Heart left ventricle (tissue), 16 donors: ENCODE measurements at places on chromosomes 5 and 9. TPM values are rescaled to one million over a fixed set of nuclear protein-coding genes. Genes with fewer than 3 reads are reported as not detected.

- DNase-seq: no peak
Observed at GRCh38 chr5:6705088-6705487, 8.1 kb upstream of the TENT4A start.

DNA sequence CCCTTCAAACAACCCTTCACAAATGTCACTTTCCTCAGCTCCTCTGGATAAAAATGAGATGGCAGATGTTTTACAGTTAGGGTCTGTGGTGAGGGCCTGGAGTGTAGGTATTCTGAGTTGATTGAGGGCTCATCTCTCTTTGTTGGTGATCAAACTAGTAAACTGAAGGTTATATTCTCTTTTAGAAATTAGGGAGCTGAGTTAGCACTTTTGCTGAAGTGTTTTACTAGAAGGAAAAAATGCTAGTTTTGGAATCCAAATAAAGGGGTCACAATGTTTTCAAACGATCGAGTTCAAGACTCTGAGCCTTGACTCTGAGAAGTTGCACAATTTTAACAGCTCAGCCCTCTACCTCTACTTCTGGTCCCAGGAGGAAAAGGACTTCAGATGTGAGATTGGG is 23.4 kb downstream of the RHOBTB3 start:
- DNase-seq: no peak

DNA sequence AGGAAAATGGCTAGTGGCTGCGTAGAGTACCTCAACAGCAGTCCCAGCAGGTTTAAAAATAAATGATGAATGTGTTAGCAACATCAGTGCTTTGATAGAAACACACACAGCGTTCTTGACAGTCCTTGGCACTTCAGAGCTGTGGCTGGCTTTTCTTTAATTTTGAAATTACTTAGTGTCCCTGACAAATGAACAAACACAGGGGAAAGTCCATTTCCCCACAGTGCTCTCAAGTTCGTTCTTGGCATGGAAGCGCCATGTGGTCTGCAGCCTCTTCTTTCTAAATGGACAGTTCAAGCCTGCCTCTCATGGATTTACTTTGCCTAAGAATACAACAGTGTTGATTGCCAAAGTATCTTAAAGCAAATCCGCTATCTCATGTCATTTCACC is 102.2 kb downstream of the ADAMTS12 start:
- DNase-seq: no peak

Gene FCN1
- 3.2 TPM for polyA plus RNA-seq

Gene SLC6A3
- polyA plus RNA-seq: not detected

Gene ITGA2
- 0.23 TPM for polyA plus RNA-seq

Gene ARHGEF28
- polyA plus RNA-seq: 0.51 TPM

DNA sequence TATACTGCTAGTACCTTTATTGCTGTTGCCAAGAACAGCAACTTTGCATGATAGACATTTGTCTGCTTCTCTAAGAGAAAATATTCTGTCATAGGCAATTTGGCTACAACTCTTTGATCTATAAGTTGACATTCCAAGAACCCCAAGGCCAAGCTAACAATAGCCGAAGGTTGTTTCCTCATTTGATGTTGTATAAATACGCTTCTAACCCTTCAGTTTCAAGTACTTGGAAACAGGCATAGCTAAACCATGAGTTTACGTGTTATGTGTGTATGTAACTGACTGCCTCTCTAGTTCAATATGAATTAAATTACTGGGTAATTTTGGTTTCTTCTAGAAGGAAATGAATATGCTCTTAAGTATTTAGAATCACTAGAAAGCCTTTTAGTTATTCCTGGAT is 1034.0 kb downstream of the TLE4 start:
- DNase-seq: no peak

Gene PALM2AKAP2
- polyA plus RNA-seq: 4.1 TPM

DNA sequence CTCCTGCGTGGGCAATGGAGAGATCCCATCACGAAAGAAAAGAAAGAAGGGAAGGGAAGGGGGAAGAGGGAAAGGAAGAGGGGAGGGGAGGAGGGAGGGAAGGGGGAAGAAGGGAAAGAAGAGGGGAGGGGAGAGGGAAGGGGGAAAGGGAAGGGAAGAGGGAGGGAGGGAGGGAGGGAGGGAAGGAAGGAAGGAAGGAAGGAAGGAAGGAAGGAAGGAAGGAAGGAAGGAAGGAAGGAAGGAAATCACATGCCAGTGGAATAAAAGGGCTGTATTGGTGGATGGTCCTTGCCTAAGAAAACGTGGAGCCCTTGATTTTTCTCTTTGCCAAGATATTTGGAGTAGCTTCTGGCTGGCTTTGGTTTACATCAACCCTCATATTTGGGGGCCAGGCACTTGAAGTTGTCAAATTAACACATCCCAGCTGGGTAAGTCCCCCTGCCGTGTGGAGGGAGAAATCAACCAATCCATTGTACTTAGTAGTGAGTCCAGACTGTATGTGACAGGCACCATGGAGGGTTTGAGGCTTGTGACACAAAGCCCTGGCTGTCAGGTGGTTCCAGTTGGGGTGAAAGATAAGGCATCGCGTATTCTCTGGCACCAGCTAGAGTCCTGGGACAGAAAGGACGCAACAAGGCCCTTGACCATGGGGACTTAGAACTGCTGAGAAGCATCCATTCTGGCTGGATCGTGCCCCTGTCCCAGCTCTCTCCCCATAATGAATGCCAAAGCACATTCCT is 23.7 kb downstream of the IDNK start:
- DNase-seq: no peak

Gene LAMC3
- polyA plus RNA-seq: 0.27 TPM

Gene UNC5A
- not detected for polyA plus RNA-seq

Gene SLC35D2
- 8.2 TPM for polyA plus RNA-seq

Gene ST8SIA4
- polyA plus RNA-seq: 0.87 TPM

DNA sequence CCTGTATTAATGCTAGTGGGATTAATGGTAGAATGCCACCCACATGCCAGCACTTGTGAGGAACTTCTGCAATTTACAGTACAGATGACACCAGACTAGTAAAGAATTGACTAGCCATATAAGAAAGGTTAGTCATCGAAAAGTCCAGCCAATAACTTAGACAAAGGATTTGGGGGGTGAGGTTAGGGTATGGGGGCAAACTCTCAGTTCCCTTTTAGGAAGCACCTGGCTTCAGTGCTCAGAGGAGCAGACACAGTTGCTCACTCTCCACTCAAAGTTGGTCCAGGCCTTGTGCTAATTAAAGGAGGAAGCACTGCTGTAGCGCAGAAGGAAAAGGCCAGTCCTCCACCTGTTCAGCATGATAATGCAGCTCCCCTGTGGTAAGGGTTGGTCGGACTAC is 25.2 kb downstream of the TGFBR1 start:
- DNase-seq: no peak

- no peak for DNase-seq
Observed at GRCh38 chr5:59609501-59610265, 283.8 kb downstream of the PDE4D start.

- DNase-seq: no peak
Observed at GRCh38 chr5:83363111-83363885, 108.2 kb upstream of the VCAN start.

- no peak for DNase-seq
Observed at GRCh38 chr5:177430140-177430951, 3.9 kb downstream of the GRK6 start.

Gene CNTNAP3B
- polyA plus RNA-seq: 4.7 TPM

Gene ZDHHC11
- 6.3 TPM for polyA plus RNA-seq

DNA sequence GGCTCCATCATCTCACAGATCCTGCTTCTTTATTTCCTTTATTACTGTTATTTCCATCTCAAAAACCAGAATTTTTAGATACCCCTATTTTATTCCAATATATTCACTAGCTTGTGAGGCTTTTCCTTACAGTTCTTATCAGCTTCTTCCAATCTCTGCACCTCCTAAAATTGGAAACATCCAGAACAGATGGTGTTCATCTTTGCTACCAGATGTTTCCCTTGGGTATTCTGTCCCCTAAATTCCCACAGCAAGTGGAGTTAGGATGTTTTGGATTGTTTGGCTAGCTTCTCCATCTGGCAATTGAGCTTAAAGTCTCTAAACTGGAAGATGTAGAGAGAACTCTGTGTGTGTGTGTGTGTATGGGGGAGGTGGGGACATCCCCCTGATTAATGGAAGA is 580.4 kb downstream of the DTWD2 start:
- no peak for DNase-seq

Gene LCNL1
- 0.14 TPM for polyA plus RNA-seq

Gene NUP188
- 10.6 TPM for polyA plus RNA-seq

DNA sequence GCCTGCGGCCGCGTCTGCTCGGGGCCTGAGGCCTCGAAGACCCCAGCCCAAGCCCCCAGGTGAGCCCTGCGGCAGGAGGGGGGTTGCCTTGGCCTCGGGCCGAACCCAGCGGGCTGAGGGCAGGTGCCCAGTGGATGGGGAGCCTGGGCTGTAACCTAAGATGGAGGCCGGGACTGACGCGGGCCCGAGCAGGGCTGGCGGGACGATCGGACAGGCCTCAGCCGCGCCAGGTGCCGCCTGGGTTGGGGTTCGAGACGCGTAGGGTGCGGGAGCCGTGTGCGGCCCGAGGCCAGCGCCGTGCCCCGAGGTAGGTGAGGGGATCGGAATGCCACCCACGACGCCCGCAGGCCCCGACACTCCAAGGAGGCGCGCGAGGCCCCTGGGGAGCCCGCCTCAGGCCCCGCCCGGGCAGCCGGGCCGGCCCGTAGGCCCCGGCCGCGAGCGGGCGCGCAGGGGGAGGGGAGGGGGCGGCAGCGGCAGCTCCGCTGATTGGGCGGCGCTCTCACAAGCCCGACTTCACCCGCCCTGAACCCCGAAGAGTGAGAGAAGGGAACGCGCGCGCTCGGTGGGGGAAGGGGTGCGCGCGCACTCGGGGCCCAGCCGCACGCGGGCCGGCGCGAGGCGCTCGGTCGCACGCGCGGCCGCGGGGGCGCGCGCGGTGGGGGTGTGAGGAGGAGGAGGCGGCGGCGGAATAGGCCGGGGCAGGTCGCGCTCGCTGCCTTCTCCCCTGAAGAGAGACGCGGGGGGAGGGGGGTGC is at the start of gene NSD1:
TSS of gene NSD1 (plus strand) at position 678 of the 757 bp plus-strand sequence. CDS start 1,331 bp downstream, outside the sequence.
- peak; percentile 90 for DNase-seq

DNA sequence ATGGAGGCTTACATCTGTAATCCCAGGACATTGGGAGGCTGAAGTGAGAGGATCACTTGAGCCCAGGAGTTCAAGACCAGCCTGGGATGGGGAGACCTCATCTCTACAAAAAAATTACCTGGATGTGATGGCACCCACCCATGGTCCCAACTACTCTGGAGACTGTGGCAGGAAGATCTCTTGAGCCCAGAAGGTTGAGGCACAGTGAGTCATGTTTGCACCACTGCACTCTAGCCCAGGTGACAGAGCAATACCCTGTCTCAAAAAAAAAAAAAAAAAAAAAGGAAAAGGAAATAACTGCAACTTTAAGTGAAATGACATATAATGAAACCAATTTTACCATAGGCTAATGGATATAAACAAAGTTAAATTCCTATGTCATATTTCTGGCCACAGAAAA is 152.1 kb upstream of the DHFR start:
- no peak for DNase-seq

GRCh38 chr5:160262151-160263074 is 33.1 kb downstream of the FABP6 start:
- no peak for DNase-seq

Gene F12
- 0.29 TPM for polyA plus RNA-seq

DNA sequence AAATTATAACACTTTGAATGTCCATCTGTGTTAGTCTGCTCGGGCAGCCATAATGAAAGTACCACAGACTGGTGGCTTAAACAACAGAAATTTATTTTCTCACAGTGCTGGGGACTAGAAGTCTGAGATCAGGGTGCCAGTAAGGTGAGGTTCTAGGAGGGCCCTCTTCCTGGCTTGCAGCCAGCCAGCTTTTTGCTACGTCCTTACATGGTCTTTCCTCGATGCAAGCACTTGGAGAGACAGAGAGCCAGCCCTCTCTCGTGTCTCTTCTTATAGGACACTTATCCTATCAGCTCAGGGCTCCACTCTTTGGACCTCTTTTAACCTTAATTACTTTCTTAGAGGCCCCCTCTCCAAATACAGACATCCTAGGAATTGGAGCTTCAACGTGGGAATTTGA is 351.8 kb downstream of the SPOCK1 start:
- no peak for DNase-seq

Gene MOB3B
- polyA plus RNA-seq: 0.95 TPM

DNA sequence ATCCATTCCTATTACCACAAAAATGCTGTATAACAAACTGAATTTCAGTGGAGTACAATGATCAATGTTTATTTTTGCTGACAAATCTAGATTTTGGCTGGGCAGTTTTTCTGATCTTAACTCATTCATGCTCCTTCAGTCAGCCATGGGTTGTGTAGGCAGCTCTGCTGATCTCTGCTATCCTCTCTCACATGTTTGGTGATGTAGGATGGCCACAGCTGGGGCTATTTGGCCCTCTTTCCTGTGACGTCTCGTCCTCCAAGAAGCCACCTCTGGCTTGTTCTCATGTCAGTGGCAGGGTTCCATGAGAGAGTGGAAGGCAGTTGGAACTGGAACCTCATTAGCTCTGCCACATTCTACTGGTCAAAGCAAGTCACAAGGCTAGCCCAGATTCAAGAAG is 8.9 kb downstream of the NLN start:
- no peak for DNase-seq
